ENCODE measurements at places on chromosomes 16 and 17.

GRCh38 chr17:79023886-79024771 lies at the start of gene C1QTNF1:
Gene C1QTNF1, plus strand, starts transcription at chr17:79024169. Its CDS starts 19,800 bp downstream, at chr17:79043969.
- DNase-seq, result no peak

GRCh38 chr17:22570144-22570845 lies 878.0 kb downstream of the KCNJ18 start:
- DNase-seq, result no peak

GRCh38 chr17:31903401-31903800 lies 1.9 kb upstream of the UTP6 start:
- no peak for DNase-seq

- no peak for DNase-seq
Measured at GRCh38 chr16:1531638-1531910, 1.9 kb upstream of the TMEM204 start.

GRCh38 chr17:50177476-50177875 lies 11.7 kb downstream of the SGCA start:
- DNase-seq, result no peak

DNA sequence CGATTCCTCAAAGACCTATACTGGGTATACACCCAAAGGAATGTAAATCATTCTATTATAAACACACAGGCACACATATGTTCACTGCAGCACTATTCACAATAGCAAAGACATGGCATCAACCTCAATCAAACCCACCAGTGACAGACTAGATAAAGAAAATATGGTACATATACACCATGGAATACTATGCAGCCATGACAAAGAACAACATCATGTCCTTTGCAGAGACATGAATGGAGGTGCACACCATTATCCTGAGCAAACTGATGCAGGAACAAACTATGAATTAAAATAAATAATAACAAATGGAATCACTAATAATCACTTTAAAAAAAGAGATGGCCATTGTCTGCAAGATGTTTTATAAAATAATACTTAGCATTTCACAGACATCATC lies 380.1 kb downstream of the GRIN2A start:
- DNase-seq, result no peak
